B cell (primary cell): ENCODE measurements at places on chromosomes 6 and 20.

- DNase-seq, result no peak
Observed at GRCh38 chr6:97765461-97765860, 482.4 kb upstream of the MMS22L start.

- DNase-seq, result no peak
Observed at GRCh38 chr6:33661106-33661838, 40.1 kb downstream of the ITPR3 start.

DNA sequence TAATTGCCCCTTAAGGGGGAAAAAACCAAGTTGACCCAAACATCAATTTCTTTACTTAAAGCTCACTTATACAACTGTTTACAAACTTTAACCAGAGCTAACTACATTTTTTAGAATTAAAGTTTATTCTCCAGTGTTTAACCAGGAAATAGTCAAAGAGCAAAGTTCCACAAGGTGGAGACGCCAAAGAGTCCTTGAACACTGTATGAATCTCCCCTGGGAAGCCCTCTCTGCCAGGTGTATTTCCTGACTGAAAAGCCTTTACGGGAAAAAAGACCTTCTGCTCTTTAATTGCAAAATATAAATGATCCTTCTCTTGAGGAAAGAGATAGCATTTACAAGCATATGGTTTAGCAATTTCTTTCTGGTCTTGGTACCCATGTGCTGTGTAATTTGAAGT lies 36.2 kb downstream of the BTBD9 start:
- DNase-seq, result no peak

DNA sequence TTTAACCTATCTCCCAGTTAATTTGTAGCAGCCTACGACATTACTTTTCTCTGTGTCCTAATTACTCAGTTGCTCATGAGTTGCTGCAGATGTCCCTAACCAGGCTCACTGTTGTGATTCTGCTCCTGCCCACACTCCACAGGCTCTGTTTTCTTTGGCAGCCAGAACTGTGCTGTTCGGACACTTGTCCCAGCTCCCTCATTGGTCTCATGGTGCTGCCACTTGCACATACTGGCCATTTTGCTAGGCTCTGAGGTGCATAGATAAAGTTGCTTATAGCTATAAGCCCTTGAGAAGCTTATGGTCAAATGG lies 55.0 kb downstream of the NOX3 start:
- DNase-seq, result no peak

GRCh38 chr6:134437376-134437775 lies 119.5 kb upstream of the SGK1 start:
- peak; percentile 30 for DNase-seq

DNA sequence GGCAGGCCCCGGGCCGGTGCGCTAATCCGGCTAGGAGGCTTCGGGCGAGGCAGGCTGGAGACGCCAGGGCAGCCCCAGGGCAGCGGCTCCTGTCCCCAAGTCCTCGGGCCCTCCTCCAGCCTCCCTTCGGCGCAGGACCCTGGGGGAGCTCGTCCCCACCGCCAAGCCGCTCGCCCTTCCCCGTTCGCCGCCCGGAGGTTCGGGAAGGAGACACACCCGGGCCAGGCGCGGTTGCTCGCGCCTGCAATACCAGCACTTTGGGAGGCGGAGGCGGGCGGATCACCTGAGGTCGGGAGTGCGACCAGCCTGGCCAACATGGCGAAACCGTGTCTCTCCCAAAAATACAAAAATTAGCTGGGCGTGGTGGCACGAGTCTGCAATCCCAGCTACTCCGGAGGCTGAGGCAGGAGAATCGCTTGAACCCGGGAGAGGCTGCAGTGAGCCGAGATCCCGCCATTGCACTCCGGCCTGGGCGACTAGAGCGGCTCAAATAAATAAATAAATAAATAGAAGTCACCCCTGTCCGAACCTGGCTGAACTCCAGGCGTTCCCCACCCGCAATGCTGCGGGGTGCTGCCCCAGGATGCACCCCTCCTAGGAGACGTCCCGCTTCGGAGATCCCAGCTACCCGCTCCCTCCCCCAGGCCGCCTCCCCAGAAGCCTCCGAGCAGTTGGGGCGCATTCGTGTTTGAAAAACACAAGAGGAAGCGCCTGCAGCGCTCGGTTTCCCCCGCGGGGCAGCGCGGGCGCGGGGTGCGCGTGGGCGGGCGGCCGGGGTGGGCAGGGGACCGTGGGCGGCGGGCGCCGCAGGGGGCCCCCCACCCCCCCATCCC lies 27.5 kb downstream of the SERPINB9 start:
- peak; percentile 78 for DNase-seq

DNA sequence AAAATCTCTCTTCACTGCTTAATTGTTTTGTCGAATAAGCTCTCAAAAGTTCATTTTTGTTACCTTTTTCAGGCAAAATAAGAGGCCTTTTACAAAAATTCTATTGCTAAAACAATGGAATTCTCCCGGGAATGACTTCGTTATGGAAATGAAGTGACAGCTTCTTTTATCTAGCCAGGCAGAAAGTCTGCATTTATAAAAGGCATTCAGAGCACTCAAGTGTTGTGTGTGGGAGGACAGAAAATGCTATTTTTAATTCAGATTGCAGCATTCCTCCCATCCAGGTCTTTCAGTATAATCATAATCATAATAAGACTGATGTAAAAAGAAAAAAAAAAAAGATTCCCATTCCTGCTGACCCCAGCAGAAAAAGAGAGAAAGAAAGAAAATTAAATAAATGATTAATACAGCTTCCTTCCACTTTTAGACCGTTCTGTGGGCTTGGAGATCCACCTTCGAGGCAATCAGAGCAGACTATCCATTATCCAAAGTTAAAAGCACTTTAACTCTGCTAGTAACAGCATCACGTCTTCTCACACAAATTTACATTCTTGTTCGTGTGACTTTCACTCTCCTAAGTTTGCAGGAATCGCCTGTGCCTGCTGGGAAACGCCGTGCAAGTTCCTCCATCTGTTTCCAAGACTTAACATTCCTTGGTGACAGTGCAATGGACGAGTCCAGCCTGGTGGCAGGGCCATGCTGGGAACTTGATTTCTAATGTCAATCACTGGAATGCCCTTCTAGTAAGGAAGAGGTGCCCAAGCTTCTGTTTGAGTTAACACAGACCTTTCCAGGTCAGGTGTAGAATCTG lies 258.8 kb downstream of the GMPR start:
- DNase-seq, result no peak

DNA sequence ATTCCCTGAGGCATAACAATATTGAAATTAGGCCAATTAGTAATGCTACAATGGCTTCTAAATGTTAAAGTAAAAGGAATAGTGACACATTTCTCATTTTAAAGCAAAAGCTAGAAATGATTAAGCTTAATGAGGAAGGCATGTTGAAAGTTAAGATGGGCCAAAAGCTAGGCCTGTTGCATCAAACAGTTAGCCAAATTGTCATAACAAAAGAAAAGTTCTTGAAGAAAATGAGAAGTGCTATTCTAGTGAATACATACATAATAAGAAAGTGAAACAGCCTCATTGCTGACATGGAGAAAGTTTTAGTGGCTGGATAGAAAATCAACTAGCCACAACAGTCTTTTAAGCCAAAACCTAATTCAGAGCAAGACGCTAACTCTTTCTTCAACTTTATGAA lies 12.9 kb downstream of the OR2A4 start:
- DNase-seq, result peak; percentile 51

- no peak for DNase-seq
Observed at GRCh38 chr20:11140359-11140758, 466.6 kb upstream of the JAG1 start.

DNA sequence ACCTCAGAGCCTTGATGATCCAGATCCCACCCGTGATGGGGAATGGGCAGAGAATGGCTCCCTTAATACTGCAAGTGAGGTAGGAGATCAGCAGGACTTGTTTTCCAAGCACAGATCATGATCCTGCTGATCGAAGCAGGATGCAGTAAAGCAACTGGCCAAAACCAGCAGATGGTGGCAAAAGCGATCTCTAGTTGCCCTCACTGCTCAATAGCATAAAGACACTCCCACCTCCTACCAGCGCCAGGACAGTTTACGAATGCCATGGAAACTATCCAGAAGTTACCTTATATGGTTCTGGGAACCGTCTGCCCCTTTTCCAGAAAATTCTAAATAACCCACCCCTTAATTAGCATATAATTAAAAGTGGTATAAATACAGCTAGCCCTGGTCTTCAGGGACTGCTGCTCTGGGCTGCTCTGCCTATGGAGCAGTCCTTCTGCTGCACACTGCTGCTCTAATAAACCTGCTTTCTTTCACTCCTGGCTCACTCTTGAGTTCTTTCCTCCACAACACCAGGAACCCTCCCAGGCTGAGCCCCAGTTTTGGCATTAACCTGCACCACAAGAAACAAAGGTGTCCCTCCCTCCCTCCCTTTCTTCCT lies 415.8 kb downstream of the PREX1 start:
- no peak for DNase-seq

DNA sequence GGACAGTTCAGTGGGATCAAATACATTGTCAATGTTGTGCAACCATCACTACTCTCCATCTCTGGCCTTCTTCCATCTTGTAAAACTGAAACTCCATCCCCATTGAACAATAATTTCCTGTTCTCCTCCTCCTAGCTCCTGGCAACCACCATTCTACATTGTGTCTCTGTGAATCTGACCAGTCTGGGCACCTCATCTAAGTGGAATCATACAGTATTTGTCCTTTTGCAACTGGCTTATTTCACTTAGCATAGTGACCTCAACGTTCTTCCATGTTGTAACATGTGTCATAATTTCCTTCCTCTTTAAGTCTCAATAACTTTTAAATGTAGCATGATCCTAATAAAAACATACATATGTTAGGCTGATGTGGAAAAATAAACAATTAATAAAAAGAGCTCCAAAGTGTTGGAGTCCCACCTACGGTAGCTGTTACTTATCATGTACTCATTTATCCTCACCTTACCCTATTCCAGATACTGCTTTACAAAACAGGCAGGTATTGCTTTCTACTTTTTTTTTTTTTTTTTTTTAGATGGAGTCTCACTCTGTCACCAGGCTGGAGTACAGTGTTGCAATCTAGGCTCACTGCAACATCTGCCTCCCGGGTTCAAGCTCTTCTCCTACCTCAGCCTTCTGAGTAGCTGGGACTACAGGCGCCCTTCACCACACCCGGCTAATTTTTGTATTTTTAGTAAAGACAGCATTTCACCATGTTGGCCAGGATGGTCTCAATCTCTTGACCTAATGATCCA lies 91.9 kb downstream of the TNFAIP3 start:
- no peak for DNase-seq

DNA sequence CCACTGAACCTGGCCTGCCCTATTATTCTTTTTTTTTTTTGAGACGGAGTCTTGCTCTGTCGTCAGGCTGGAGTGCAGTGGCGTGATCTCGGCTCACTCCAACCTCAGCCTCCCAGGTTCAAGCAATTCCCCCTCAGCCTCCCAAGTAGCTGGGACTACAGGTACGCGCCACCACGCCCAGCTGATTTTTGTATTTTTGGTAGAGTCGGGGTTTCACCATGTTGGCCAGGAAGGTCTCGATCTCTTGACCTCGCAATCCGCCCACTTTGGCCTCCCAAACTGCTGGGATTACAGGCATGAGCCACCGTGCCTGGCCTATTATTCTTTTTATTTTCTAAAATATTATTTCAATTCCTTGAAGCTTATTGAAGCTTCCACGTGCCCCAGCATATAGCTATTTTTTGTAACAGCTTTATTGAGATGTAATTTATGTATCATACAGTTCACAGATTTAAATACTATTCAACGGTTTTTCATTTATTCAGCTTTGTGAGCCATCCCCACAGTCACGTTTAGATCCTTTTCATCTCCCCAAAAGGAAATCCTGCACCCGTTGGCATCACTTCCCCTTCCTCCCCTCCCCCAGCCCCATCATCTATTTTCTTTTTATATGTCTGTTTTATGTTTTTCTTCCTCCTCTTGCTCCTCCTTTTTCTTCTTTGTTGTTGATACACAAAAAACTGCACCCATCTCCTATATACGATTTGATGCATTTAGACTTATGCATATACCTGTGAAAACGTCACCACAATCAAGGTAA lies 13.5 kb upstream of the MDFI start:
- no peak for DNase-seq

DNA sequence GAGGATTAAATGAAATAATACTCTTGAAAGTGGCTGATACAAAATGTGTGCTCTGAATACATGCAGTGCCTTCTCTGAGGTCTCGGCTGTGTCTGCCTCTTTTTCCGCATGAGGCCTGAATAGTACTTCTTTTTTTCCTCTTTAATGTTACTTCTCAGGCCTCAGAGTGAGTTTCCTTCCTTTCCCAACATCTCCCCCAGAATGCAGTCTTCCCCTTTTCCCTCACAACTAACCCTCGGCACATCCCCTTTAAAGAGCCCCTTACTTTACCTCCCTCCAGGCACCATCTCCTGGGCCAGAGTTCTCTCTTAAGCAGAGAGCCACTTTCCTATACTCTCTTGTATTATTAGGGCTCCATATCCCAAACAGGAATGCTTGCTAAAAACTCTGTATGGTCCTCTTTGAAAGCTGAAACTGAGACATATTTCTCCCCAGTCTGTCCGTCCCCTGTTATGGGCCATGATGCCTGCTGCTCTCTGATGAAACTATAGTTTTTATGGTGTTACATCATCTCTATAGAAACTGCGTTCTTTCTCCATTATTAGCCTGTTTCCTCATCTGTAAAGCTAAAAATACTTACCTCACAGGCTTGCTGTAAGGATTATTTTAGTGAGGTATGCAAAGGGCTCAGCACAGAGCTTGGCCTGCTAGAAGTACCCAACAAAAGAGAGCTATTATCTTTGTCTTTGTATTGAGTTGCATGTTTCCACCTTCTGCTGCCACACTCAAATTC lies 2.3 kb downstream of the PLAGL2 start:
- no peak for DNase-seq

- DNase-seq, result no peak
Observed at GRCh38 chr20:38061109-38061508, 27.6 kb downstream of the RPRD1B start.

GRCh38 chr6:44858998-44859397 lies 469.1 kb upstream of the RUNX2 start:
- no peak for DNase-seq

- DNase-seq, result no peak
Observed at GRCh38 chr20:9353180-9353915, 161.0 kb upstream of the LAMP5 start.

DNA sequence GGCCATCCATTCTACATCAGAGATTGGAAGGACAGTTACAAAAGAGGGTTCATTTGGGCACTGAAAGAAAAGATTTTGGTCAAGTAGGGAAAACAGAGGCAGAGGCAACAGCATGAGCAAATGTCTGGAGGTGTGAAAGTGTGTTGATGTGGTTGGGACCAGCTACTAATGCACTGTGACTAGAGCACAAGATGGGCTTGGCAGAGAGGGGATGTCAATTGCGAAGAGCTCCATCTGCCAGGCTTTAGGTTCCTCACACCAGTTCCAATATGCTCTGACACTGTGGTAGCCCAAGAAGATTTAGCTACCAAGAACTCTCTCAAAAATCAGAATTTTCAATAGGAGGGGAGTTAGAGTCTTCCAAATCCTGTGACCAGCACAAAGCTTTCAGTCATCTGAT lies 42.1 kb downstream of the TRAF3IP2 start:
- DNase-seq, result no peak

- peak; percentile 77 for DNase-seq
Observed at GRCh38 chr6:32118782-32119628, 9.0 kb downstream of the ATF6B start.

DNA sequence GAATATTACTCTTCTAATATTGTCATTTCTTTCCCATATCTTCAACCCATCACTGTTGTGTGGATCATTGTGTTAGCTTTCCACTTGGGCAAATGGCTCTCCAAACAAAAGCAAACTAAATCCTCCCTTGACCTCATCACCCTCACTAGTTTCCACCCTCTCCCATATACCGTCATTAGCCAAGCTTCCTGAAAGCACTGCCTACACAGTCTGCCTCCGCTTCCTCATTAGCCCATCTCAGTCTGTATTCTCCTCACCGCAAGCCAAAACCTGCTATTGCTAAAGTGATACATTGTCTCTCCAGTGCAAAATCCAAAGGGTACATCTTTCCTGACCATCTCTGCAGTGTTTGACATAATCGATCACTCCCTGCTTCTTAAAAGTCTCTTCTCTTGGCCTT lies 212.6 kb downstream of the CLIC5 start:
- no peak for DNase-seq
